ENCODE measurements at places on chromosomes 4 and X. TPM values are rescaled to one million over a fixed set of nuclear protein-coding genes. Genes with fewer than 3 reads are reported as not detected.

DNA sequence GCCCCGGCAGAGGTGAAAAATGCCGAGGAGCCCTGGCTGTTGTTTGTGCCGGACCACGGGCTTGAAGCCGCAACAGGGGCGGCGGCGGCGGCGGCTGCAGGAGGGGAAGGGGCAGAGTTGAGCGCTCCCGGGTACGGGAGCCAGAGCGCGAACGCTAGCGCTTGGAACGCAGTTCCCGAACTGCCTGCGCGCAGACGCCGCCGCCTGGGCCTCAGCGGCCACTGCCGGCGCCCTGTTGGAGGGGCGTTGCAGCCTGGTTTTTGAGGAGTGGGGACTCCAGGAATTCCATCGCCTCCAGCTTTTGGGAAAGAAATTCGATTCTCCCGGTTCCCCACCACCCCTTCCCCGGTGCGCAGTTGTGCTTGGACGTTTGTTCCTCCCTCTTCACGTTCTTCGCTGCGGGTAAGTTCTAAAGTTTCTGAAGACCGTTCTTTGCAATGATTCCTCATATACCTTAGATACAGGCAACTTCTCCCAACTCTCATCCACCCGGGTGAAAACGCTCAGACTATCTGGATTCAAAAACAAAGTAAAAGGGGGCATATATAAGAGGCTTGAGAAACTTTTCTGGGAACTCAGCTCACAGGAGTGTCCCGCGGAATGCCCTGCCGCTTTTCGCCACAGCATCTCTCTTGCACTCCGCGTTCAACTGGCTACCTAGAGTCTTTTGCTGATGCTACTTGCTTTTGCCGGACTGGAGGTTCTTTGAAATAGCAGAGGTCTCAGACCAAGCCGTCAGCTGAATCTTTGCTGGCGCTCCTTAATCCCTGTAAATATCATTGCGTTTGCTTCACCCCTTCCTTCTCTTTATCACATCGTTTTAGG, 1.0 kb downstream of the FAT4 start:
- peak; percentile 58 for DNase-seq

DNA sequence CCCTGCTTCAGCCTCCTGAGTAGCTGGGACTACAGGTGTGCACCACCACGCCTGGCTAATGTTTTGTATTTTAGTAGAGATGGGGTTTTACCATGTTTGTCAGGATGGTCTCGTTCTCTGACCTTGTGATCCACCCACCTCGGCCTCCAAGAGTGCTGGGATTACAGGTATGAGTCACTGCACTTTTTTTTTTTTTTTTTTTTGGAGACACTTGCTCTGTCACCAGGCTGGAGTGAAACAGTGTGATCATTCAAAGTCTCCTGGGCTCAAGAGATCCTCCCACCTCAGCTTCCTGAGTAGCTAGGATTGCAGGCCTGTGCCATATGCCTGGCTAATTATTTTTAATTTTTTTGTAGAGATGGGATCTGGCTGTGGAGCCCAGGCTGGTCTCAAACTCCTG, 338.8 kb downstream of the PPP3CA start:
- no peak for DNase-seq

DNA sequence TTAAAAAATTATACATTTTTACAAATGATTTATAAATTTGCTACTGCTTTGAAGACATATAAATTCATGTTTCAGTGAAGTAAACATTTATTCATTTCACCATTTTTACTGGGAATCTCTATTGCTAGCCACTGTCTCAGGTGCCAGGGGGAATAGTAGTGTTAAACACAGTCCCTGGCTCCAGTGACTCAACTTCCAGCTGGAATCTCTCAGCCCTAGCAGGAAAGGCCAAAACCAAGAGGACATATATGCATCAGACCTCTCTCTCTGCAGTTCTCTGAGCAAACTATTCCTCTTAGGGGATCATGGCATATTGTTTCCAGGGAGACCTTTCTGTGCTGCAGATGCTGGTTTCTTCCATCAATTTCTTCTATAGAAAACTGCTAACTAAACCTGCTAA, 1009.0 kb upstream of the LCORL start:
- DNase-seq, result no peak

GRCh38 chrX:46260499-46260898, 284.7 kb downstream of the ZNF674 start:
- no peak for DNase-seq

GRCh38 chrX:129781134-129781672, 1.5 kb downstream of the SASH3 start:
- DNase-seq, result no peak

Gene HNRNPH2
- 57.3 TPM for total RNA-seq

Gene CENPVL2
- not detected for total RNA-seq
